Endothelial cell (in vitro differentiated cells): ENCODE measurements at places on chromosomes 2 and 18. TPM values are rescaled to one million over a fixed set of nuclear protein-coding genes. Genes with fewer than 3 reads are reported as not detected.

Gene TACR1
- total RNA-seq = 1.0 TPM

DNA sequence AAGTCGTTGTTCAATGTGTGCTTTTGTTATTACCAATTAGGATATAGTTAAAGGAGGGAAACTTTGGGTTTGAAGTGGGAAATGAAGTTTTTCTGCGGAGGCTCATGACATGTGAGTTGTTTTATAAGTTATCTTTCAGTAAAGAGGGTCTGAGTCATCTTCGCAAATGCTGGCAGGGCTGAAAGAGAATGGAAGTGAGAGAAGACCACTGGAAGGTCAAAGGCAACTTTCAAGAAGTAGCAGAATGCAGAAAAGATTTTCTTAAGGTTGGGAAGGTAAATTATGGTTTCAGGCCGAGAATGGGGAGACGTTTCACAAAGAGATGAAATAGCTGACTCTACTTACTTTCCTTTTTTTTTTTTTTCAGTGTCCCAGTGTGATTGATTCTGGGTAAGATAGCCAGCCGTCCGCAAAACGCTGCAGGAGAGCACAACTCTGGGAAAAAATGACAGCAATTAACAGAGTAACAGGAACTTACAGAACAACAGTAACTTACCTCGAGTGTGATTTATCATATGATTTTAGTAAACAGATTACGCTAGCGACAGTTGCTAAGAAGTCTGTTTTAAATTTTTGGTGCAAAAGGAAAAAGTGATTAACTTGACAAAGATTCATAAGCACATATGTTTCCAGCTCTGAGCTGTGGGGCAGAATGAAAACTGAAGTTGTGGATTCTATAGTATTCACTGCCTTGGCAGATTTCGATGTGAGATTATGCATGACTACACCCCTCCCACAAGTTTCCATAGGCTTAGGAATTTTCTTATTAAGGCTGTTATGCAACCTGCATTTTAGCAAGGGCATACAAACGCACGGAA lies 46.8 kb upstream of the ACTR3 start:
- H3K27ac ChIP-seq = no peak overlapping the region
- no peak for DNase-seq
- no peaks in the 10 kb centered on the region for H3K27me3 ChIP-seq
- H3K36me3 ChIP-seq = no peaks in the 10 kb centered on the region

- peak overlapping the region; percentile 47 for H3K4me3 ChIP-seq
- no peak for DNase-seq
- peaks cover 41% of the 10 kb centered on the region for H3K36me3 ChIP-seq
- no peak overlapping the region for H3K27ac ChIP-seq
- H3K27me3 ChIP-seq = peaks cover 8% of the 10 kb centered on the region
- H3K4me1 ChIP-seq = peaks cover 20% of the 10 kb centered on the region
Measured at GRCh38 chr2:219225350-219225749, 4.1 kb downstream of the ATG9A start.

- H3K27me3 ChIP-seq = peaks cover 5% of the 10 kb centered on the region
- peaks cover 40% of the 10 kb centered on the region for H3K4me1 ChIP-seq
- no peak for DNase-seq
Measured at GRCh38 chr2:16330012-16330411, 335.6 kb downstream of the CYRIA start.

DNA sequence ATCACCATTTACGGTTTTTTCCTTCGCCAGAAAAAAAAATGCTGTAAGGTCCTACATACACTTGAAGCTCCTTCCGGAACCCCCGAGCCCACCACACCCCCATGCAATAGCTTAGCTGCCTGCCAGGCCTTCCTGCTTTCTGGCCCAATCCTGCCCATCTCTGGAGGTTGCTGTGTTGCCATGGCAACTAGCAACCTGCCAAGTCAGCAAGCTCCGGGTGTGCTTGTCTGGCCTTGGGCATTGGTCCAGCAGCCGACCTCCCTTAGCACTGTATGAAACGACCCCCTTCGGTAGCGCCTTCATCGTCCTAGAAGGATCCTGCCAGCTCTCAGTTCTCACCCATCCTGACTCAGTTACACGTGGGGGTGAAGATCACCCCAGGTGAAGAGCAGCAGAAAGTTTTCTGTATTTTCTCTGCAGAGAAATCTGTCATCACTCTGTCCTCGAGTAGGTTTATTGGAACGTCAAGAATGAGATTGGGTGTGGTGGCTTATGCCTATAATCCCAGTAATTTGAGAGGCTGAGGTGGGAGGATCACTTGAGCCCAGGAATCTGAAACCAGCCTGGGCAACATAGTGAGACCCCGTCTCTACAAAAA lies 47.4 kb upstream of the MTCL1 start:
- peaks cover 12% of the 10 kb centered on the region for H3K4me1 ChIP-seq
- DNase-seq = no peak
- H3K4me3 ChIP-seq = no peak overlapping the region

GRCh38 chr18:39434223-39434920 lies 1868.8 kb upstream of the CELF4 start:
- H3K4me1 ChIP-seq = no peaks in the 10 kb centered on the region
- H3K27me3 ChIP-seq = no peaks in the 10 kb centered on the region
- no peak overlapping the region for H3K4me3 ChIP-seq
- no peak overlapping the region for H3K27ac ChIP-seq

Gene CHRNG
- total RNA-seq = not detected

DNA sequence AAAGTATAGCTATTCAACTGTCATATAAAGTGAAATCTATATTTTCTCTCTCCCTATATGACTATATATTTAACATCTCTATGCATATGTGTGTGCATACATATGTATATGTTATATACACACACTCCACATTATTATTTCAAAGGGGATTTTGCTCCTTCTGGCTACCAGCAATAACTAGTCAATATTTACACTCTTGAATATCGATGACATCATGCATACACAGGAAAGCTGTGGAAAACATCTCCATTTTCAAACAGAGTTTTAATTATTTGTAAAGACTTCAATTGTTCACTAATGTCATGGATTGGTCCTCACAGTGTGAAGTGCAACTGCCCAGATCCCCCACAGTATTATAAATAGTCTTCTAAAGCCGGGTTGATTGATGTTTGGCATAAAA lies 195.9 kb upstream of the TCF4 start:
- H3K27me3 ChIP-seq = peaks cover 1% of the 10 kb centered on the region
- no peak overlapping the region for H3K4me3 ChIP-seq
- peaks cover 17% of the 10 kb centered on the region for H3K4me1 ChIP-seq
- DNase-seq = no peak
- no peaks in the 10 kb centered on the region for H3K36me3 ChIP-seq
- no peak overlapping the region for H3K27ac ChIP-seq

Gene BMPR2
- total RNA-seq = 88.9 TPM

- H3K4me3 ChIP-seq = no peak overlapping the region
- peaks cover 9% of the 10 kb centered on the region for H3K27me3 ChIP-seq
- no peak for DNase-seq
- peaks cover 37% of the 10 kb centered on the region for H3K4me1 ChIP-seq
- H3K27ac ChIP-seq = no peak overlapping the region
- H3K36me3 ChIP-seq = no peaks in the 10 kb centered on the region
Measured at GRCh38 chr18:3599195-3599594, 149.2 kb downstream of the TGIF1 start.

DNA sequence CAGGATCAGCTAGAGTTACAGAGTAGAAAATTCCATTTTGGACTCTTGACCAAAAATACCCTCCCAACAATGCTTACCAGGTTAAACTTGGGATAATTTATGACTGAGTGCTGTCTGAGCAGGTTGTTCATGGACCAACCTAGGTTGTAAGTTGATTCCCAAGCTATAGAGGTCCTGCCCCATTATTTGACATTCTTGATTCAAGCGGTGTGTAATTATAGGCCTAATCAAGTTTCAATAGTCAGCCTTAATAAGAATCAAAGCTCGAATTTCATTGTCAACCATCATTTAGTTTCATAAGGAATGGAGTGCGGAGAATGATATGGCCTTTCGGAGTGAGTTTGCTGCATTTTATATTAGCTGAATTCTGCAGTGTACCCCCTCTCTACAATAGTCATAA lies 152.8 kb upstream of the FIGN start:
- H3K27ac ChIP-seq = no peak overlapping the region
- H3K4me1 ChIP-seq = peaks cover 2% of the 10 kb centered on the region
- H3K4me3 ChIP-seq = no peak overlapping the region
- H3K27me3 ChIP-seq = peaks cover 2% of the 10 kb centered on the region
- DNase-seq = no peak

GRCh38 chr2:174964404-174964803 lies 40.8 kb downstream of the CHN1 start:
- H3K36me3 ChIP-seq = no peaks in the 10 kb centered on the region
- peaks cover 30% of the 10 kb centered on the region for H3K4me1 ChIP-seq
- no peak for DNase-seq
- no peak overlapping the region for H3K27ac ChIP-seq
- H3K27me3 ChIP-seq = no peaks in the 10 kb centered on the region

Gene ETAA1
- total RNA-seq = 12.6 TPM

Gene ALPP
- not detected for total RNA-seq

- H3K4me1 ChIP-seq = peaks cover 29% of the 10 kb centered on the region
- peak overlapping the region; percentile 49 for H3K27ac ChIP-seq
- peaks cover 20% of the 10 kb centered on the region for H3K27me3 ChIP-seq
- H3K36me3 ChIP-seq = peaks cover 15% of the 10 kb centered on the region
- no peak for DNase-seq
- H3K4me3 ChIP-seq = peak overlapping the region; percentile 17
Measured at GRCh38 chr2:70083344-70084156, 3.7 kb upstream of the PCBP1 start.

- DNase-seq = no peak
- H3K4me1 ChIP-seq = no peaks in the 10 kb centered on the region
- H3K27me3 ChIP-seq = no peaks in the 10 kb centered on the region
- H3K4me3 ChIP-seq = no peak overlapping the region
- H3K36me3 ChIP-seq = no peaks in the 10 kb centered on the region
Measured at GRCh38 chr18:76314015-76314414, 181.0 kb downstream of the ZNF516 start.

Gene ARHGAP25
- total RNA-seq = 4.6 TPM

Gene TDRD15
- 0.05 TPM for total RNA-seq

Gene ACTR2
- total RNA-seq = 389 TPM

- H3K27me3 ChIP-seq = no peaks in the 10 kb centered on the region
- H3K27ac ChIP-seq = no peak overlapping the region
- no peak for DNase-seq
- peaks cover 4% of the 10 kb centered on the region for H3K4me1 ChIP-seq
Measured at GRCh38 chr2:58042486-58042970, 4.1 kb upstream of the VRK2 start.

Gene TMEM169
- total RNA-seq = 3.2 TPM

GRCh38 chr2:142602418-142602989 lies 275.0 kb upstream of the KYNU start:
- H3K27me3 ChIP-seq = no peaks in the 10 kb centered on the region
- no peak overlapping the region for H3K4me3 ChIP-seq
- no peak overlapping the region for H3K27ac ChIP-seq
- no peak for DNase-seq
- no peaks in the 10 kb centered on the region for H3K4me1 ChIP-seq

Gene CDKL4
- 0.92 TPM for total RNA-seq
